ENCODE measurements at places on chromosomes 4 and X.

DNA sequence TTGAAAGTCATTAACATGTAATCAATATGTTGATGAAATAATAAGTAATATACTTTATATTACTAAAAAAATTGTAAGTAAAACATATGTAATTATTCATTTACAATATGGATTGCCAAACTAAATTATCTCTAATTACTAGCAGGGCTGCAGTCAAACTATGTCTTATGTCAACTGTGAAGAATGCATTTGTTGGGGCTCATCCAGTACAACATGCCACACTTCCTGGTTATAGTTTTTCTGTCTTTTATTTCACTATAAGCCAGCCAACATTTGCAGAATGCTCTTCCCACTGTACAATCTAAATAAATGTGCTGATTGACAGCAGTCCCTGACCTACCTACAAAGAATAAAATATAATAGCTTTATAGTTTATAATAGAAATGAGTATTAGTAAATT is 975.4 kb upstream of the NDST4 start:
- no peak for DNase-seq

GRCh38 chr4:151402145-151402865 is 6.7 kb upstream of the FHIP1A start:
- DNase-seq = no peak

DNA sequence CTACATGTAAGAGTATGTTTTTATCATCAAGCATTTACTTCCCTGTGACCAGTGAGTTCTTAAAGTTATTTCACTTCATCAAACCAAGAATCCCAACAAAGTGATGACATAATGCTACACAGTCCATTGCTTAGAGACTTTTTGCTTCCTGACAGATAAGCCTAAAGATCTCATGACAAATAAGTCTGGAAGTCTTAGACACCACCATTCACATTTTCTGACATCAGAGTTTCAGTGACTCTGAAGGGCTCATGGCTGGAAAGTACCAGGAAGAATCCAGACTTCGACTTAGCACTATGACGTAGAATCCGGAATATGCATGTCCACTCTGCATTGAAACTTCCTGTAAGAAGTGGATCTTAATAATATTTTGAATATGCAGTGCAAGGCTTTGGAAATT is 53.7 kb downstream of the CLDN22 start:
- no peak for DNase-seq

- no peak for DNase-seq
These were observed 8.8 kb upstream of the DGAT2L6 start for GRCh38 chrX:70168238-70169188.

DNA sequence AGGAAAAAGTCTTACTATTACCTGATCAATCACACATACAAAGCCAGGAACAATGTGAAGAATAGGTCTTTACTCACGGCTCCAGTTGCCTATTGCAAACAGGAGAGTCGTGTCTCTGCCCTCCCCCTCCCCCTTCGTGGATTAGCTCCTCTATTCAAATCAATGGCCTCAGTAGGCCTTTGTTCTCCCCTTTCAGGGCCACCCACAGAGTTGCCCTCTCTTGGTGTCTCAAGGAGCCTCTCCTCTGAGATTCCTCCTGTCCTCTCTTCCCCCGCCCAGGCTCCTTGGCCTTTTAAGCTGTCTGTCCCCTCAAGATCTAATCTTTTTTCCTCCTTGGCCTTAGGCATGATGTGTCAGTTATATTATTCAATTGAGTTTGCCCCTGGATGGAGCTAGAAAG is 107.2 kb upstream of the NALF2 start:
- no peak for DNase-seq

DNA sequence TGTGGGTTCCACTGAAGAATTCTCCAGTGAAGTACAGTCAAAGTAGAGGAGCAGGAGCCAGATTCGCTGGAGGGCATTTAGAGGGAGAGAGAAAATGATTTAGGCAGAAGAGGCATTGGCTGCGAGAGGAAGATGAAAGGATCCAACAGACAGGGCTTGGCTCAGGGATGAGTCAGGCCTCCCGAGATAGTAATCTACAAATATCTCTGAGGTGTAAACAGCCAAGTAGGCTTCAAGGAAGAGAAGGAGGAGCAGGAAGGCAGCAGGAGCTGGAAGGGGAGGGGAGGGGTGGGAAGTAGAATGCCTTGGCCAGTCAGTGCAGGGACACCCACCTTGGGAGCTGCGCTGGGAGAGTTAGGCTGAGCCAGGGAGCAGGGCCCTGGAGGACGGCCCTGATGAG is 55.5 kb downstream of the PJA1 start:
- DNase-seq = no peak

GRCh38 chrX:98481636-98482035 is 1597.9 kb downstream of the RPA4 start:
- no peak for DNase-seq

GRCh38 chr4:48228949-48229348 is 40.7 kb downstream of the TEC start:
- DNase-seq = no peak

DNA sequence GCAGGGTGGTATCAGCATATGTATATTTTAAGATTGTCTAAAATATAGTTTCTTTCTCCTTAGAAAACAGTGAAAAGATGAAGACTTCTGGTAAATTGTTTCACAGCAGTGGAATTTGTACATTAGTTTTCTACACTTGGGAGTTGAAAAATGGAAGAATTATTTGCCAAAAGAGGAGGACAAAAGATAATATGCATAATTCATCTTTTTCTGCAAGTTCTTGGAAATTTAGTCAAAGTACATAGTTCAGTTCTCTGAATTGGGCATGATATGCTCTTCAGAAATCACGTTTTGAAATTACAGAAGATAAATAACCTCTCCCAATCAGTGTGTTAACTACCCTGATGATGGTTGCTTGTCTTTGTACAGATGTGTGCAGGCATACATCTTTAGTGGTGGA is 47.0 kb downstream of the RBPJ start:
- no peak for DNase-seq

GRCh38 chrX:15524417-15524816 is 23.8 kb downstream of the BMX start:
- DNase-seq = no peak

- DNase-seq = no peak
These were observed 50.8 kb downstream of the MAOA start for GRCh38 chrX:43706786-43707370.

GRCh38 chr4:98746936-98747335 is 88.5 kb upstream of the TSPAN5 start:
- DNase-seq = no peak

- no peak for DNase-seq
These were observed 50.6 kb upstream of the STARD8 start for GRCh38 chrX:68596871-68597270.

DNA sequence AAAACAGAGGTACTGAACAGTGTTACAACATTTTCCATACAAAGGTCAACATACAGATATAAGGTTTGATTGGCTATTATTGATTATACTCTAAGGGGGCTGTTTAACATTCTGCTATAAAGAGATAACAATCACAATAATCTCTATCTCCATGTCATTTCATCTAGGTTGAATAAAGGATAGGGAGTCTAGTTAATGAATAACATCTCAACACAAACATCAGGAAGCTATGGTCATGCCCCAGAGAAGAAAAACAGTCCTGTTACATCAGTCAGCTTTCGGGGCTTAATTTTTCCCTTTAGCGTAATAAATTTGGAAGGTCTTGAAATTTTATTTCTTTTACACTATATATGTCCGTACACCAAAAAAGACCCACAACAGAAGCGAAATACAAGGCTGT is 41.5 kb upstream of the DCAF8L2 start:
- DNase-seq = no peak

- DNase-seq = no peak
These were observed 2361.9 kb downstream of the ARAP2 start for GRCh38 chr4:33882246-33882990.

- DNase-seq = no peak
These were observed 38.5 kb downstream of the LAMTOR3 start for GRCh38 chr4:99855678-99856077.

GRCh38 chrX:5250106-5250505 is 978.6 kb downstream of the NLGN4X start:
- no peak for DNase-seq

DNA sequence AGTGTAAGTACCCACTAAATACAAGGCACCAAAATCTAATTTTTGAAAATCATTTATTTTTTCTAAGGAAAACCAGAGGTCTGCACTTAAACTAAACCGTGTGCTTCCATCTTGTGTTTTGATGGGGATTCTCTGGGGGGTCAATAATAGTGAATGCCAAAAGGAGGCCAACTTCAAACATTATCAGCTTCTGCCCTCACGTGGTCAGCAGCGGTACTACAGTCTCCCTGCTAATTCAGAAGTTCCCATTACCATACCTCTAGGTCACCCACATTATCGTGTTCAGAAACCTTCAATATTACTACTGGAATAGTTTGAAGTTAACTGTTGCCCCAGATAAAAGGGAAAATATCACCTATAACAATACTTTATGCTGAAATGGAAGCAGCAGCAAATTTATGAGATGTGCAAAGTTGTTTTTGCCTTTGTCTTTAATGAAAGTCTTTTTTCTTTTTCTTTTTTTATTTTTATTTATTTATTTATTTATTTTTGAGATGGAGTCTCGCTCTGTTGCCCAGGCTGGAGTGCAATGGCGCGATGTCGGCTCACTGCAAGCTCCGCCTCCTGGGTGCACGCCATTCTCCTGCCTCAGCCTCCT is 17.3 kb downstream of the CTPS2 start:
- peak; percentile 11 for DNase-seq

DNA sequence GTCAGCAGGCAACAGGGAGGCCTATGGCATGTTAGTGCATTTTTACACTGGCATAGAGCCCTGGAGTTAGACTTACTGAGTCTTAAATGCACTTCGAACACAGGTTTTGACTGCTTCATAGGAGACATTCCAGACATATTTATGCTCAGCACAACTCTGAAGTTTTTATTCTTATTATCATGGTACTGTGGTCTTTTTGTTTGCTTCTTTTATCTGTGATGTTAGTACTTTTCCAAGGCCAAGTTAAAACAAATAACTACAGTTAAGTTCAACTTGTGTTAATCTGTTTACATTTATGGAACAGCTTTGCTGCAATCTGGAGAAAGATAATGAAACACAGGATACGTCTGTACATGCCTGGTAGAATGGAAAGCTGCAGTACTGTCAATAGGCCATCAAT is 76.5 kb downstream of the COL4A5 start:
- DNase-seq = no peak

DNA sequence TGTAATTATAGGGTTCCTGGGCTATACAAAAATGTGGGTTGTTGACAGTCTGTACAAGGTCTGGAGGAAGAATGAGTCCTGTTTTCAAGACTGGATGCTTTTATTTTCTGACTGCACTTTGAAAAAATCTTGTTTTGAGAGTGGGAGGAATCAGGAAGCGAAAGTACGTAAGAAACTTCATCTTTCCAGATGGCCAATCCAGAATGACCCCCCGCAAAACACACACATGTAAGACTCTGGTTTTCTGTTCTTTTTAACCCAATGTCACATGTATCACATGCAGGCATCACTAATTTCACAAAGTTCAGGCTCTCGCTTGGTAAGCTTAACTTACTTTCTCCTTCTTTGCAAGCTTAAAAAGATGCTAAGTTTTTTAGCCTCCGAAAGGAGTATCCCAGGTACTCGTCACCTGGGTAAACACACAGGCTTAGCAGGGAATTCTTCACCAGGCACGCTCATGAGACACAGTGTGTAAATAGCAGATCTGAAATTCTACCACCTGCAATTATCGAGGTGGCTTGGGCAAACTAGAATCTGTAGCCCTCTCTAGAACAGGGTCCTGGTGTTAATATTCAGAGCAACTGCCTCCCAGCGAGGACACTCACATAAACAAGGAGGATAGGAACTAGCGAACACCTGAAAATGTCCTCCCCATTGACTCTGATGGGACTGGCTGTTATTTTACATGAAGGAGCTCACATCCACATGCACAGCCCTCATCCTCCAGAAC is 90.7 kb downstream of the NSUN7 start:
- DNase-seq = no peak

GRCh38 chrX:118474586-118474985 is 21.0 kb upstream of the DOCK11 start:
- DNase-seq = no peak

GRCh38 chr4:132651196-132651595 is 497.9 kb upstream of the PCDH10 start:
- no peak for DNase-seq

- DNase-seq = no peak
These were observed 394.3 kb downstream of the MAPK10 start for GRCh38 chr4:85965529-85965928.

GRCh38 chrX:17738737-17739535 is 1.6 kb downstream of the SCML1 start:
- DNase-seq = no peak

- no peak for DNase-seq
These were observed 40.2 kb upstream of the ZNF81 start for GRCh38 chrX:47796433-47796906.

DNA sequence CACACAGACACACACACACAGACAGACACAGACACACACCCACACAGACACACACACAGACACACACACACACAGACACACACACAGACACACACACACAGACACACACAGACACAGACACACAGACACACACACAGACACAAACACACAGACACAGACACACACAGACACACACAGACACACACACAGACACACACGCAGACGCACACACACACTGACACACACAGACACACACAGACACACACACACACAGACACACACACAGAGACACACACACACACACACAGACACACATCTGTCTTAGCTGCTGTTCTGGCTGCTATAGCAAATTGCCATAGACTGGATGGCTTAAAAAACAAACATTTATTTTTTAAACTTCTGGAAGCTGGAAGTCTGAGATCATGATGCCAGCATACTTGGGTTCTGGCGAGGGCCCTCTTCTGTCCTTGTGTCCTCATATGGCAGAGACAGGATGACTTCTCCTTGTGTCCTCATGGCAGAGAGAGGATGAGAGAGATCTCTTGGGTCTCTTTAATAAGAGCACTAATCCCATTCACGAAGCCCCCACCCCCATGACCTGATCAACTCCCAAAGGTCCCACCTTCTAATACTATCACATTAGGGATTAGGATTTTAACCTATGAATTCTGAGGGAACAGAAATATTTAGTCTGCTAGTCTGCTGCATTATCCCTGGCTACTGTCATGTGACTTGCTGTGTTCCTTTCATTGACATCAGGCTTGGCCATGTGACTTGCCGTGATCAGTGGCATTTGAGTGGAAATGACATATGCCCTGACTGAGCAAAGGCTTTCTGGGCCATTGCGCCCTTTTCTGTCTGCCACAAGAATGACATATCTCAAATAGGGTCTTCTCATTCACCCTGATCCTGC is 32.7 kb upstream of the RASGEF1B start:
- DNase-seq = no peak

DNA sequence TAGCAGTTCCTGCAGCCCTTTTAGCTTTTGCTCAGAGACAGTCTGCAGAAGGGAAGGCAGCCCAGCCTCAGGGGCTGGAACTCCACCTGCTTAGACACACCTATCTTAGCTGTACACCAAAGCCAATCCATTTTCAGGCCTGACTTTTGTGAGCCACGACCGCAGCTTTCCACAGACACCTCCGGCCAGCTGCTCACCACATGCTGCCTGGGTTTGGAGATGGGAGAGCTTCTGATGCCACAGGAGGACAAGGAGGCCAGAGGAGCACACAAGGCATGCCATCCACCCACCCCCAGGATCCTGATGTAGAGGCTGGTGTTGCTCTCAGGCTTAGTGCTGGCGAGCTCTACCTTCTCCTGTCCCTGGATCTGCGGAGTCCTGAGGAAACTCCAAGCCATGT is 141.8 kb upstream of the NALF2 start:
- no peak for DNase-seq

- DNase-seq = peak; percentile 77
These were observed 71.7 kb downstream of the DDX60L start for GRCh38 chr4:168408620-168409019.

All from NCI-H1092 treated with DMSO at 0.1 percent for 48 hours (cell line).